ENCODE measurements at places on chromosomes 7 and 10. TPM values are rescaled to one million over a fixed set of nuclear protein-coding genes. Genes with fewer than 3 reads are reported as not detected.

GRCh38 chr7:146656988-146657387, 540.4 kb downstream of the CNTNAP2 start:
- no peak for DNase-seq

- no peak for DNase-seq
Measured at GRCh38 chr10:75889051-75889450, 457.6 kb downstream of the LRMDA start.

- no peak for DNase-seq
Measured at GRCh38 chr10:128528167-128528566, 401.9 kb upstream of the MKI67 start.

TLX1 gene
- total RNA-seq: 0.33 TPM

PGAM2 gene
- 2.4 TPM for total RNA-seq

GRCh38 chr7:46848944-46849343, 733.0 kb downstream of the TNS3 start:
- no peak for DNase-seq

WAC gene
- total RNA-seq: 137 TPM

CNNM1 gene
- total RNA-seq: 1.6 TPM

GRCh38 chr7:101099969-101100781, 14.9 kb downstream of the TRIM56 start:
- peak; percentile 36 for DNase-seq

- DNase-seq: no peak
Measured at GRCh38 chr7:131265227-131265626, 62.4 kb upstream of the MKLN1 start.

DNA sequence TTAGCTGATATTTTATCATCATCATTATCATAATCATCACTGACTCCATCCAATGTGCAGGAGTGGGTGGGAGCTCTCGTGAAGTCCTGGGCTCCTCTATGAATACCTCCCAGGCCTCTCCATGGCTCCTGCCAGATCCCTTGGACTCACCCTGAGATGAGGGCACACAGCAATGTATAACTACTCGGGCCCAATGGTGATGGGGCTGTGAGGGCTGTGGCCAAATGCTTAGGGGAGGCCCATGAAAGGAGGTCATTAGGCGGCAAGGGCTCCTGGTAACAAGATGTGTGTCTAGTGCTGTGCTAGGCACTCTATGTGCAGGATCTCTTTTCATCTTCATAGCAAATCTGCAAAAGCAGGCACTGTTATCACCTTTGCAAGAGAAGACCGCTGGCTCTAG, 270.9 kb downstream of the GLRX3 start:
- DNase-seq: no peak

C7orf33 gene
- total RNA-seq: not detected

EN2 gene
- total RNA-seq: 7.2 TPM

GRCh38 chr7:117478836-117479224, 995 bp upstream of the CFTR start:
- DNase-seq: no peak

GRM3 gene
- total RNA-seq: 3.4 TPM

PPP1R3C gene
- 3.6 TPM for total RNA-seq

DNA sequence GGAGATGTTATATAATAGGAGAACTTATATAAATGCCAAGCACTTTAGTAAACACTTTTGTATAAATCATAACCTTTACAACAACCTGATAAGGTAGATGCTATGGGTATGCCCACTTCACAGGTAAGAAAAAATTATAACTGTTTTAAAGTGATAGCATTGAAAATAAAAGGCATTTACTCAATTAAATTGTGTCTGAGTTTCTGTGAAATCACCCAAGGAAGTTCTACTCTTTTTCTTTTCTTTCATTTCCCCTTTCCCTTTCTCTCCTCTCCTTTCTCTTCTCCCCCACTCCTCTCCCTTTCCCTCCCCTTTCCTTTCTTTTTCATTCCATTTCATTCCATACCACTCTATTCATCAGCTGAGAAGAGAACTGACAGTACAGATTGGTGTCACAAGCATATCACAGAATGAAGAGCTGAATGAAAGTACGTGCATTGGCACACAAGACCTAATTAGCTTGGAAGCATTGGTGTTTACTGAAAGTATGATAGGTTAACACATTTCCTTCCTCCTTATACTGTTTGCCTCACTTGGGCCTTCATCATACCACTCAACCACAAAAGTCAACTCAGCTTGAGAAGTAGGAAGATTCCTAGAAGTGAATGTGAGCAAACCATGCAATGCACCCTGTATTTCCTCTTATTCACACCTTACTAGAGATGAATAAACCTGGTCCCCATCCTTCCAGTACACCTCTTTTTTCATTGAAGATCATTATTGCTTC, 117.9 kb upstream of the AGR3 start:
- DNase-seq: no peak

DNA sequence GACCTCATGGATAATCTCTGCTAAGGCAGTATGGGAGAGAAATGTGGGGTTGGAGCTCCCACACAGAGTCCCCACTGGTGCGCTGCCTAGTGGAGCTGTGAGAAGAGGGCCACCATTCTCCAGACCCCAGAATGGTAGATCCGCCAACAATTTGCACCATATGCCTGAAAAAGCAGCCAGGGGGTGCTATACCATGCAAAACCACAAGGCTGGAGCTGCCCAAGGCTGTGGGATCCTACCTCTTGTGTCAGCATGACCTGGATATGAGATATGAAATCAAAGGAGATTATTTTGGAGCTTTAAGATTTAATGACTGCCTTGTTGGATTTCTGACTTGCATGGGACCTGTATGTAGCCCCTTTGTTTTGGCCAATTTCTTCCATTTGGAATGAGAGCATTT, 27.0 kb upstream of the SAMD9L start:
- DNase-seq: no peak

- no peak for DNase-seq
Measured at GRCh38 chr7:101882005-101882421, 64.6 kb downstream of the CUX1 start.

- no peak for DNase-seq
Measured at GRCh38 chr10:63887023-63887589, 365.9 kb downstream of the REEP3 start.

GRCh38 chr10:9076066-9076465, 1021.6 kb downstream of the GATA3 start:
- no peak for DNase-seq

PTPRZ1 gene
- total RNA-seq: 202 TPM

PRSS2 gene
- not detected for total RNA-seq

- no peak for DNase-seq
Measured at GRCh38 chr7:35619863-35620262, 75.1 kb downstream of the HERPUD2 start.

WDR11 gene
- 52.5 TPM for total RNA-seq

ANKRD22 gene
- not detected for total RNA-seq

ZPBP gene
- total RNA-seq: not detected

DNA sequence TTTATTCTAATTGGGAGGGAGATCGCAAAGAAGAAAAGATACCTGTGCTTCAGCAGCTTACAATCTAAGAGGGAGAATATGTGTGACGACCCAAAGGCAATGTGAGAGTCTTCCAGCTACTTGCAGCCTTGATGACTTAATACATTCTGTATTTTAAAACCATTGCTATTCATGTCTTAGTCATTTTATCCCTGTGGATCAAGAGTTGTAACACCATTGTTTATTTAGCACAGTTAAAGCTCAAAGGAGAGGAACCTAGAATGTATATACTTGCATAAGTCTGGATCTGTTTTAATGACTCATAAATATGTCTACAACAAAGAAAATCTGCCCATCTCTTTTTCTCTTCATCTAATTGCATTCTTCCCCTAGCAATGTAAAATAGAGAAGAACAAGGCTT, 117.9 kb upstream of the DLX6 start:
- no peak for DNase-seq

- no peak for DNase-seq
Measured at GRCh38 chr10:61410353-61411070, 42.7 kb downstream of the TMEM26 start.

GRCh38 chr10:123391275-123392028, 237.2 kb downstream of the BUB3 start:
- no peak for DNase-seq

DNA sequence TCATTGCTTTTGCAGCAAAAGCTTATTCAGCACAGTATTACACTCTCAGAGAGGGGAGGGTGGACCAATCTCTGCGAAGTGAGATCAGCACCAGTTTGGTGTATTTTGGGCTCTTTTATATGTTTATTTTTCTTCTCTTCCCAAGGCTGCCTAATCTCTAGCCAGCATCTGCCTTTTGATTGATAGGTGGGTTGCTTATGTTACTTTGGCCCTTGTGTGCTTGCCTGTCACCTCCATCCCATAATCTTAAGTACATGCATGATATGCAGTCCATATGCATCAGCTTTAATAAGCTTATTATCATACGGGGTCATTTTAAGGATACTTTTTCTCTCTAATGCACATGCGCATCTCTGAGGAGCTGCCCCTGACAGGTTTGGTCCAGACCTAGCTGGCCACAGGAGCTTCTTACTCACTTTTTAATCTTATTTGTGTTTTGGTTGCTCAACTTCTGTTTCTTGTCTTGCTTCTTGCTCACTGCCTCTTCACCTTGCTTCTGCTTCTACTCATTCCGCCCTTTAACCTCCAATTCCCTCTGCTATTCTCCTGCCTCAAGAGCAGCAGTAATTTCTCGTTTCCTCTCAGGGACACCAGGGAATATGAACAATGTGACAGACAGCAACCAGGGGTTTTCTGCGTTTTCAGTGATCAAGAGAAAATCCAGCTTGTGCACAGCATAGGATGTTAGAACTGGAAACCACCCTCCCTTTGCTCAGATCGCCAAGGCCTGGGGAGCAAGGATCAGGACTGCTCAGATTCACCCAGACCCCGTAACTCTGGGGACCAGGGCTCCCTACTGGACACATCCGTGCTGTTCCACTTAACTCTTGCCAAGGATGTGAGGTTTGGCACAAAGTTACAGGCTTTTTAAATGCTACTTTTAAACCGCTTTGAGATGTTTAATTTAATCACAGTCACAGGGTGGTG, 10.0 kb downstream of the RGR start:
- no peak for DNase-seq
